Stimulated activated CD4-positive, alpha-beta T cell treated with anti-CD3 and anti-CD28 coated beads, Interleukin-2, amount 100 ng/mL, for 24 hours (primary cell): ENCODE measurements at places on chromosomes 5 and 9.

DNA sequence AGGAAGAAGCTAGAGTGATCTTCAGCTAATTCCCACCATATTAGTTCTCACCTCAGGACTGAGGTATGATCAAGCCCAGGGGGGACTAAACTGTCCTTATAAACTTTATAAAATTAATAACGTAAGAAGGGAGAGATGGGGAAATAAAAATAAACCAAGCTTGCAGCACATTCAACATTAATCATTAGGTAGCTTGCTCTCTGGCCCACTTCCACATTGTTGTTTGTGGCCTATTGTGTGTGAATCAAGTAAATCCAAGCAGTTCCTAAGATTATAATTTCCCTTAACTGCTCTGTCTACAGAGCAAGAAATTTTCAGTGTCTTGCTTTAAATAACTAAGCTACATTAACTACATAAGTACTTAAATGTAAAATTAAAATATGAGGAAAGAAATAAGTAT lies 131.3 kb upstream of the ABCA1 start:
- no peak for DNase-seq

DNA sequence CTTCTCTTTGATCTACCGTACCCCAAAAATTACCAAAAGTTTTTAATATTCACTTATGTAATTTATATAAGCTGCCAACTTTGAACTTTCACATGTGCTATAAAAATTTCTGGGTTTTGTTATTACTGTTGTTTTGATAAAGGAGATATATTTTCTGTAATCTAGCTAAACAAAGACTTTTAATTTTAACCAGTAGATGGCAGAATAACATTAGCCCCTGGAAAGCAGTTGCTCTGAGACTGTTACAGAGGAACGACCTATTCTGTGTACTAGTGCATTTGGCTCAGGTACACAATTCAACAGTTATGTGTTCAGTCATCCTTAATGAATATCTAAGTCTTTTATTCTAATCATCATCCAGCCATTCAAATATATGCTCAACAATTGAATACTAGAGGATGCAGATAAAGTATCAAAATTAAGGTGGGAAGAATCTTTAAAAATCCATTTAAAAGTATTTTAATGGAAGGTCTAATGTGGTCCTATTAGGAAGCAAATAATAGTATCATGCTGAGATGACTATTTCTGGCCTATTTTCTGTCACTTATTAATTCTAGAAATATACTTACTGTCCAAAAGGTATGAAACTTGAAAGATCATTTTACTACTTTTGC lies 8.6 kb downstream of the KLHL9 start:
- DNase-seq = no peak

DNA sequence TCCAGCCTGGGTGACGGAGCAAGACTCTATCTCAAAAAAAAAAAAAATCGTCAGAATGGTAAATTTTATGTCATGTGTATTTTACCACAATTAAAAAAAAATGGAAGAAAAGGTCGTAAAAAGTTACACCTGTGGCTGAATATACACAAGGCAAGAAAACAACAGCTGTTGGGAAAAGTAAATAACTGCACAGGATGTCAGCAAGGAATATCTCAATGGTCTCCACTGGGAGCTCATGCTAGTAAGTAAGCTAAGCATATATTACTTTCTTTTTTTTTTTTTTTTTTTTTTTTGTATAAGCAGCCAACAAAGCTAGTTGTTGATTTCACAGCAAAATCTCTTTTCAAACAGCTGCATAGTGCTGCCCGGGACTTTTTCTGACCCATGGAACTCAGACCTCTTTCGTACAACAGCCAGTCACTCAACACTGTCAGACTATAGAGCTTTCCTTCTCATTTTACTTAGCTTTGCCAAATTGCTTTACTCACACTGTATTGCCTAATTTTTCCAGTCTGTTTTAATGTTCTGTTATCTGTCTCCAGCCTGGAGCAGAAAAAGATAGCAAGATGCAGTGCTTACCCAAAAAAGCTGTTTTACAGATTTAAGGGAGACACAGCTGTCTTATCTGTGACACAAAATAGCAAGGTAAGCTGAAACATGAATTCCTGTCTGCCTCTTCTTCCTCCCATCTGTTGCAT lies 175.9 kb downstream of the ENC1 start:
- no peak for DNase-seq

- DNase-seq = no peak
These were observed 590.2 kb upstream of the MEF2C start for GRCh38 chr5:89473196-89473595.

GRCh38 chr9:530681-531080 lies 310.8 kb upstream of the DMRT1 start:
- no peak for DNase-seq

- no peak for DNase-seq
These were observed 610.3 kb upstream of the KLF4 start for GRCh38 chr9:108099854-108100253.

- DNase-seq = no peak
These were observed 626.8 kb downstream of the SEMA5A start for GRCh38 chr5:8919096-8919495.

DNA sequence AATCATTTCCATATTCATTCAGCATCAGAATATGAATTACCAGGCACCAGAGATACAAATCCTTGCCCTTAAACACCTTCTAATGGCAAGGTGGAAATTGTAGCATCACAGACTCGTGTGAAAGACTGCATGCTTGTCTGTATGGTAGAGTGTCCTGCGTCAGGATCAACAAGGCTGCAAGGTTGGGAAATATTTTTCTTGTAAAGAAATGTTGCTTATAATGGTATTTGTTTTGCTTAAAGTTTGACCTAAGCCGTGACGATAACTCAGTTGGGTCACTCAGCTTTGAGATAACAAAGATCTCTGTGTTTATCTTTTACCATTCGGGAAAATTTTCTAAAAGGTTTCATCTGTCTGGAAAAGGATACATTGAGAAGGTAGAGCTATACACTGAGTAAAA lies 87.6 kb downstream of the BASP1 start:
- DNase-seq = no peak
